ENCODE measurements at places on chromosomes 6 and 20.

DNA sequence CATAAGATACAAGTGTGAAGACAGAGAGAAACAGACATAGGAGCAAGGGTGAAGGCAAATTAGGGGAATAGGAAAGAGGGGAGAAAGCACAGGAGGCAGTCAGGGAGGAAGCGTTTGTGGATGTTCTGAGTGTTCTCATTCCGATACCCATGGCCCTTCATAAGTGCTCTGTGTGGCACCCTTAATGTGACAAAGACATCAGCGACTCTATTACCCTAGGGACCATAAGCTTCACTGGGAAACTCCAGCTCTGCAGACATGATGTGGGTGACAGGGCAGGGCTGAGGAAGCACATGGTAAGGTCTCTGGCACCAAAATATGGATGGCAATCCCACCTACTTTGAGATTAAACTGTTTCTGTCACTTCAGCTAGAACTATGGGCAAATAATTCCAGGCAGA, 33.0 kb downstream of the F13A1 start:
- DNase-seq = no peak

- DNase-seq = peak; percentile 11
These were observed 339.6 kb downstream of the ARHGAP18 start for GRCh38 chr6:129370268-129370916.

DNA sequence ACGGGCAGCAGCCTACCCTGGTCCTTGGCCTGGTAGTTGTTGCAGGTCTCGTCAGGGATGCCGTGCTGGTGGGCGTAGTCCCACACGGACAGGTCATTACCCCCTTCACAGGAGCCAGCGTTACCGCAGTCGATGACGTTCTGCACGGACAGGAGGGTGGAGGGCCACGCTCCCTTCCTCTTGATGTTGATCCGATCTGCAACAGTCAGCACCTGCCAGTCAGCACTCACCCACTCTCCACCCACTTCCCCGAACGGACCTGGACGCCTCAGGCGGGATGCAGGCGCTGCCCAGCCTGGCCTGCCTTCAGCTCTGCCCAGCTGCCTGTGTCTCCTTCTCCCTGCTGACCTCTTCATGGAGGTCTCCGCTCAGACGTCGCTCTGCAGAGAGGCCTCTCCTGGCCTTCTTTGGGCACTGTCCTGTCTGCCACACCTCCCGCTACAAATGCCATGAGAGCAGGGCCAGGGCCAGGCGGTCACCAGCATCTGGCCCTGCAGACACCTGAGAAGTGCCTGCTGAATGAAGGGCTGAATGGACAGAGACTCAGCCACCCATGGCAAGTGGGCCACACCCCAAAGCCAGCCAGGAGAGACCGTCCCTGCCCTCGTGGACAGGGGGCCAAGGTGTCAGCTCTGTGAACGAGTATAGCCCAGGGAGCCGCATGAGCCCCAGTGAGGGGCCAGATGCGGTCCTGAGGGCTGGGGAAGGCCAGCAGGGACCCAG, 5.4 kb downstream of the CTSZ start:
- DNase-seq = no peak

GRCh38 chr6:32108727-32109113, 418 bp downstream of the TNXB start:
- no peak for DNase-seq

GRCh38 chr6:19558934-19559333, 278.2 kb upstream of the ID4 start:
- no peak for DNase-seq

DNA sequence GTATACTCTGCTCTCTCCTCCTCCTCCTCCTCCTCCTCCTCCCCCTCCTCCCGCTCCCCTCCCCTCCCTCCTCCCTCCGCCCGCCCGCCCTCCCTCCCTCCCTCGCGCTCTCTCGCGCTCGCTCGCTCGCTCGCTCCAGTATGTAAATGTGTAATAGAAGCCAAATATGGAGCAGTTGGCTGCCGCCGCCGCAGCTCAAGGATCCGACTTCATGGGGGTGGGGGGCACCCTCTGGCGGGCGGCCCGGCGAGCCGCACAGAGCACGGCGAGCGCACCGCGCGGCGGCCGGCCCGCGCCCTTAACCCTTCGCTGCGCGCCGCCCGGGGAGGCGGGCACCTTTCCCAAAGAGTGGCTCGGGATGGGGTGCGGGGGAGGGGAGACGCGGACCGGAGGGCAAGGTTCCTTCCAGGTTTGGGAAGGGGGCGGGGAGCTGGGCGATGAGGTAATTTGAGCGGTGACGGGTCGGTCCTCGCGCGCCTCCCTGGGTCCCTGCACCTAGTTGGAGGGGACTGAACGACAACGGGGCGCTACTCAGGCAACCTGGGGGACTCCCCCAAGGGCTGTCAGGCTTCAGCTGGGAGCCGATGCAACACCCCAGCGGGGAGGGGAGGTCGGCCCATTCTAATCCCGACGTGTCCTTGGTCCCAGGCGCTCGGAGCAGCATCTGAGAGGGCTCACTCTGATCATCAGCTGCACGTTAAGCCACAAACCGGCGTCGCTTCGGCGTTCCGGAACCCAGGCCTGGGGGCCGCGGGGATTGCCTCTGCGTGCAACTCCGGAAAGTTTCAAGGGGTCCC, 409 bp upstream of the ATXN1 start:
- DNase-seq = peak; percentile 66

DNA sequence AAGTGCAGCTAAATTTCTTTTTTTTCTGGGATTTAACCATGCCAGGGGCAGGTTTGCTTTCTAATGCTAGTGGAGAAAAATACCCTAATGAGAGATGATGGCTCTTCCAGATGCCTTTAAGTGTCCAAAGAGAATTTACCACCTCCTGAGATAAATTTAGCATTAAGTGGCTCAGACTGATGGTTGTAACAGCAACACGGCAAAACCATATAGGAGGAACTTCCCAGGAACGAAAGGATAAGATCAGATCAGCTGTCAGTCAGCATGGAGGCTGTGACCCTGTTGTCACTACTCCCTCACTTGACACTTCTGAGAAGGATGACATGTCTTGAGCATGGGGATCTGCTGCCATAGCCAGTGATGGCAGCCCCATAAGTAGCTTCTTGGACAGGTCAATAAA, 860.0 kb downstream of the QKI start:
- DNase-seq = no peak

GRCh38 chr6:47741807-47742206, 40.0 kb upstream of the OPN5 start:
- DNase-seq = no peak

DNA sequence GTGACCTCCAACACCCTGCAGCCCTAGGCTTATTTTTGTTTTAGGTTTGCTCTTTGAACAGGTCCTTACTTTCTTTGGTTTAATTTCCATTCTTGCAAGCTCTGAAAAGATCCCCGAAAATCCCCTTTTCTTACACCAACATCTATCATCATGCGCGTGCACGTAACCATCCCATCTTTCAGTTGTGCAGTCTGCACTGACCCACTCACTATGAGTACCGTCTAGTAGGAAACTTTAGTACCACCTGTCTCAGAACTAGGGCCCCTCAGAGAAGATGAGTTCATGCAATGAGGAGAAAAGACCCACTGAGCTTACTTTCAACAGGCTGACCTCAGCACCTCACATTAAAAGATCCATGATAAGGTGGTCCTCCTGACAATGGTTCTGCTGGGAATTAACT, 120.6 kb upstream of the AGPAT4 start:
- DNase-seq = no peak

GRCh38 chr20:51768759-51769517, 748 bp upstream of the ATP9A start:
- DNase-seq = no peak

GRCh38 chr20:52129611-52130010, 62.0 kb downstream of the ZFP64 start:
- DNase-seq = no peak

GRCh38 chr6:115539531-115539930, 521.2 kb downstream of the FRK start:
- DNase-seq = no peak

GRCh38 chr6:111745636-111746035, 127.6 kb downstream of the FYN start:
- DNase-seq = no peak

GRCh38 chr20:24785141-24786110, 163.6 kb upstream of the CST7 start:
- DNase-seq = no peak

DNA sequence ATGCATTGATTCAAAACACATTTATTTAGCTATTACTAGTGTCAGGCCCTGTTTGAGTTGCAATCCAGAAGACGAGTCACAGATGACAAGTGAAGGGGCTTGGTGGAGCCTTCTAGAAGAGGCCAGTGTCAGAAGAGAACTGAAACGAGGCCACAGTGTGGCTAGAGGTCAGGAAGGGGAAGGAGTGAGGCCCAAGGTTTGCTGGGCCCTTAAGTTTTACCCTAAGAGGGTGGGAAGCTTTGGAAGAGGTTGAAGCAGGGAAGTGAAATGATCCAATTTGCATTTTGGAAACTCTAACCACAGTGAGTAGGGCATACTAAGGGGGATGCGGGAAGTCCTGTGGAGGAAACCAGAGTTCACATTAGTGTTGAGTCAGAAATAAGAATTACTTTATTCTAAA, 25.0 kb downstream of the TTK start:
- DNase-seq = no peak

DNA sequence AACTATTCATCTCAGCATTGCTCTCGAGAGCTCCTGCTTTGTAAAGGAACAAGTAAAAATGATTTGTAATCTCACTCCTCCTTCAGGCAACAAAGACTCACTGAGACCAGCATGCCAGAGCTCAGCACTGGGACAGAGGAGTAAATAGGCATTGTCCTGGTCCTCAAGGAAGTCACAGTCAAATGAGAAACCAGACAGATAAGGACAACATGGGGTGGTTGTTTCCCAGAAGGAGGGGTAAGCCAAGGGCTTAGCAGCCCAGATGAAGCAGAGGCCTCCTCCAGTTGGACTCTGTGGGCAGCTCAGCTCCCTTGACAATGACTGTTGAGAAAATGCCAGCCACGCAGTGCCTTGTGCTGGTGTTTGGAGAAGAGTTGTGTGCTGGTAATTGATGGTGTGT, 425.7 kb upstream of the CHD6 start:
- no peak for DNase-seq

DNA sequence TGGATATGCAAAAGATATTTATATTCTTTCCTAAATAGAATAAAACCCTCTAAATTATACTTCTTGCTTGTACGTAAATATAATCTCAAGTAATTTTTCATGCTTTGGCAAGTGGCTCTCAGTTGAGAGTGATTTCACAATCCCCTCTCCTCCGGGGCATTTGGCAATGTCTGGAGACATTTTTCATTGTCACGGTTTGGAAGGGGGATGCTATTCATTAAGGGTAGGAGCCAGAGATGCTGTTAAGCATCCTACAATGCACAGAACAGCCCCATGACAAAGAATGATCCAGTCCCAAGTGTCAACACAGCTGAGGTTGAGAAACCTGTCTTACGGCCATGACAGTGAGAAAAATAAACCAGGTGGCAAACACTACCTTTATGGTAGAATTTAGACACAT, 75.7 kb downstream of the AGPAT4 start:
- no peak for DNase-seq

DNA sequence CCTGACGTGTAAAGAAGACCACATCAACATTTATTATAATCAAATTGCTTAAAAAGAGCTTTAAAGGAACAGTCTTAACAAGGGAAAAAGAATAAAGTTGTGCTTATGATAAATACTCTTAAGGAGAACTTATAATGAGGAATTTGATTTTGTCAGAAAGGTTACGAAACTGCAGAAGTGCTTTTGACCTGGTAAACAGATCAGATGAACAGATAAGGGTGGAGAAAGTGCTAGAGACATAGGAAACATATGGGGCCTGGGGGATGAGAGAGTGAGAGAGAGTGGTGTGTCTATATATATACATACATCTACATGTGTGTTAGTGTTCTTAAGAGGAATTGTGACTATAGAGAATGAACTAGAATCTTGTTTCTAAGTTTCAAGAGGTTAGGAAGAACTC, 186.2 kb upstream of the GJE1 start:
- no peak for DNase-seq

GRCh38 chr6:91167846-91168245, 581.0 kb upstream of the MAP3K7 start:
- DNase-seq = no peak

- DNase-seq = no peak
These were observed 55.0 kb upstream of the VSX1 start for GRCh38 chr20:25136643-25137559.

DNA sequence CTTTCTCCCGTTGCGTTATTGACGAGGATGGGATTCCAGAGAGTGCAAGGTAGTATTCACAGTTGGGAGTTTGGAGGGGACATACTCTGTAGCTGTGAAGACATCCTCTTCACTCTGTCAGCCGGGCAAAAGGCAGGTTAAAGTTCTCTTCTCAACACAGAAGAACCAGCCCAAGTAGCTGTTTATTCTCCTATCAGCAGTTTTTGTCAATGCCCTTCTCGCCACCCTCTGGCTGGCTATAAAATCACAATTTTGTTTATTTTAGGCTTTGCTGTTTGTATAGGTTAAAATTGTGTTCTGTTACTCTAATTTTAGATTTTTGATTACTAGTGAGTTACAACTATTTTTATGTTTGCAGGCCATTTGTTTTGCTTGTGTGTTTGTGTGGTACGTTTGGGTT, 37.9 kb upstream of the MAS1 start:
- no peak for DNase-seq

DNA sequence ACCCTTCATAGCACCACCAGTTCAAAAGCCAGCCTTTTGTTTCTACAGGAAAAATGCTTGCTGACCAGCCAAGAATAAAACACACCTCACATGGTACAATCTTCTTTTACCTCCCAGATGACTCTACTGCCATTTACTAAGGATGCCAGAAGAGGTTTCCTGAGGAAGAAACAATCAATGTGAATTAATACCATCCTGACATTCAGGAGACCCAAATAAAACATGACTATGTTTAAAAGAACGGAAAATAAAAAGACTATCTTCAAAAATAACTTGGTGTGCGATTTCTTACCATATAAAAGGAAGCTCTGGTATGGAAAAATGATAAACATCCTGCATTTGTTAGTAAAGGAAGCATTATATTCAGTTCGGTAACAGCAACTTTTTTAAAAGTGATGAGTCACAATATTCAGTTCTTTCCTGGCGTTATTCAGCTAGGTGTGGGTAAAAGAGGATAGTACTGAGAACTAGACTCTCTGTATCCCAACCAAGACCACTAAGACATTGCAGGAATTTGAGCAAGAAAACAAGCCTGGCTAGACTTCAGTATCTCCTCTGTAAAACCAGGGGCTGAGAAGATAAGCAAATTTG, 16.3 kb downstream of the COL21A1 start:
- no peak for DNase-seq

- no peak for DNase-seq
These were observed 17.5 kb downstream of the CITED2 start for GRCh38 chr6:139356924-139357323.

- DNase-seq = no peak
These were observed 111.3 kb downstream of the LRRC1 start for GRCh38 chr6:53906103-53906502.

GRCh38 chr6:148240861-148241477, 101.7 kb upstream of the SASH1 start:
- DNase-seq = no peak

Measured in stimulated activated CD4-positive, alpha-beta T cell treated with anti-CD3 and anti-CD28 coated beads, Interleukin-1b, Interleukin-23, amount 100 ng/mL, for 4 hours (primary cell).